ENCODE measurements at places on chromosomes 3 and 15. TPM values are rescaled to one million over a fixed set of nuclear protein-coding genes. Genes with fewer than 3 reads are reported as not detected.
A peak's percentile ranks its signal among the peaks of the same experiment; 100 is the strongest.

The CCDC54 gene
- total RNA-seq = not detected

The C3orf80 gene
- not detected for total RNA-seq

The C2CD4A gene
- total RNA-seq = 0.35 TPM

The CPOX gene
- 36.0 TPM for total RNA-seq

DNA sequence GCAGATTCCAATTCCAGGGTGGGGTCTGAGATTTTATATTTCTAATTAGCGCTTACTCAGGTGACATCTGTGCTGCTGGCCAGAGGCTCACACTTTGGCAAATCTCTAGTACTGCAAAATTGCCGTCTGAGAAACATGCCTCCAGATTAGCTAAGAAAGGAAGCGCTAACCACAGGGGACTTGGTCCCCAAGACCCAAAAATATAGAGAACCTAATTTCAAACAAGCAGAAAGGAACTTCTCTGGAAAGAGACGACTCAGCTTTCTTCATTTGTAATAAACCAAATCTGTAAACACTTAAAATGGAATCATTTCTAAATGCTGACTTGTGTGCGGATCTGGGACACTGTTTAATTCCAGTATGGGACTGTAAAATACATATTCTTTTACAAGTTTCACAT is 55.7 kb downstream of the B3GNT5 start:
- no peak for DNase-seq

DNA sequence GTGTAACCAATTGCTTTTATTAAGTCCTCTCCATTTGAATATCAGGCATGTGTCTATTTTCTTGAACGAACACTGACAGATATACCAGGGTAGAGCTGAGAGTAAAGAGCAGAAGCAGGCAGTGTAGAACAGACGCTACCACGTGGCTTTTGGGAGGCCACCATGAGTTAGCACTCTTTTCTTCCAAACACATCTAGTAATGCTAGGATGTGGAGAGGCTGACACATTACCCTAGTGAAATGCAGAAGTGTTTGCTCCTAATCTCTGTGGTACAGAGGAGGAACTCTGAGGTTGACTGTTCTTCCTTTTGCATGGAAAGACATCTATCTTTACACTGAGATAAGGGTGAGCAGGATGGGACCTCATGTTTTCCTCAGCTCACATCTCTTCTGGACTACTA is 216.3 kb downstream of the SATB1 start:
- no peak for DNase-seq

DNA sequence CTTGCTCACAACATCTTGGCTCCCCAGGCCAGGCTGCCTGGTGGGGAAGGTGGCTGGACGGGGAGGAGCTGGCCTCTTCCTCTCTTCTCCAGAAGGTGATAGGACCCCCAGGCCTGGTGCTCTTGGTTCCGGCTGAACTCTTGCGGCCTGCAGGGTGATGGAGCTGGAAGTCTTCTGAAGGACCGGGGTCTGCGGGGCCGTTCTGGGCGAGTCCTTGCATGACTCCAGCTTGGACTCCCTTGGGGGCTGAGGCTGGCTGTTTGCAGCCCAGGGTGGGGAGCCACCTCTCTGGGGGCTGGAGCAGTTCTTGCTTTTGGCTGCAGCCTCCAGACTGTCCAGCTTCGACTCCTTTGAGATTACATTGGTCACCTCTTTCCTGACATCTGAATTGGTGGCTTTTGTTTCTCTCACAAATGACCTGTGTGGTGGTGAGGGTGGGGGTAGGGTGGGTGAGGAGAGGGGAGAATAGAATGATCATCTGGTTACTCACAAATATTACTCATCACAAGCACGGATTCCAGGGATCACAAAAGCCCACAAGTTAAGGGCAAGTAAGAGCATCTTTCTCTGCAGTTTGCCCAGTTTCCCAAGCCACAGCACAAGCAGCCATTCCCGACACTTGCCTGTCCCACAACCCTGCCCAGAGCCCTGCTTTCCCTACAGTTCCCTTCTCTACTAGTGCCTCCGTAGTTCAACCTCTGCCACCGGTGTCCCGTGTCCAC is 149.1 kb upstream of the HACD2 start:
- DNase-seq = no peak

DNA sequence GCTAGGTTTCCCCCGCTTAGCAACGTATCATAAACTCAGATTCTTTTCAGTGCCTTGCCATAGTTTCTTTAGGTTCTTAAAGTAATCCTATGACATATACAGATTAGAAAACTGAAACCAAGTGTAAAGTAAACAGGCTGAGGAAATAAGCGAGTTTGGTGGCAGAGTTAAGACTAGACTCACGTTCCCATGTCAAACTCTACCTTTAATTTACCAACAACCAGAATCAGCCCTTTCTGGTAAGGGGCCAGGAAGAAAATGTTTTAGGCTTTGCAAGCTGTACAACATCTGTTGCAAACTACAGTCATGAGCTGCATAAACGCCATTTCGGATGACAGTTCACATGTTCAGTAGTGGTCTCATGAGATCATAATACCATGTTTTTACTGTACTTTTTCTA is 128.0 kb upstream of the PRICKLE2 start:
- no peak for DNase-seq

- DNase-seq = no peak
These were observed 39.0 kb downstream of the ALDH1A2 start for GRCh38 chr15:58026552-58026951.

GRCh38 chr15:26051761-26052675 is 188.9 kb upstream of the ATP10A start:
- DNase-seq = no peak

DNA sequence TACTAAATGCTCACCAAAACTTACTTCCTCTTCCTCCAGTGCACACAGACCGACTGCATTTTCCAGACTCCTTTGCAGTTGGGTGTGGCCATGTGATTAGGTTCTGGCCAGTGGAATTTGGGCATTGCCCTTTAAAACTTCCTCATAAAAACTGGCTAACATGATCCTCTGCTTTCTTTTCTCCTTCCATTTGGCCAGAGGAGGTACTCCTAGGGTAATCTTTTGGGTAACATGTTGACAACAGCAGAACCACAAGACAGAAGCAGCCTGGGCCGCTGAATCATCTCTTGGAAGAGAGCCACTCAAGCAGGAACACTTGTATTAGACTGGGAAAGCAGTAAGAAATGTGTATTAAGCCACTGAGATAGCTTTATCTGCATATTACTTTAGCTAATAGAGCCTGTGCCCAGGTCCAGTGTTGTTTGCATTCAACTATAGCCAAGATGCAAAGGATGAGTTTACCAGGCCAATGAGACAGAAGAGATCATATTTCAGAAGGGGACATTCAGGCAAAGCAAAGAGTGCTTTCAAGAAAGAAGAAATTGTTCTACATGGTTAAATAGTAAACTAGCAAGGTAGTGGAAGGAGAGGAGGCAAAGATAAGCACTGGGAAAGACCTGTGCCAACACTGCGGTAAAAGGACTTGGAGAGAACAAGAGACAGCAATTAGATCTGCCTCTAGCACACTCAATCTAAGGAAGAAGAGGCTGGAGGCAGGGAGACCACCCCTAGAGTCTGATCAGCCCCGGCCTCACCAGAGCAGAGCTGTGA is 79.8 kb downstream of the PLCH1 start:
- peak; percentile 70 for DNase-seq

- no peak for DNase-seq
These were observed 21.1 kb downstream of the C3orf70 start for GRCh38 chr3:185131602-185132256.

DNA sequence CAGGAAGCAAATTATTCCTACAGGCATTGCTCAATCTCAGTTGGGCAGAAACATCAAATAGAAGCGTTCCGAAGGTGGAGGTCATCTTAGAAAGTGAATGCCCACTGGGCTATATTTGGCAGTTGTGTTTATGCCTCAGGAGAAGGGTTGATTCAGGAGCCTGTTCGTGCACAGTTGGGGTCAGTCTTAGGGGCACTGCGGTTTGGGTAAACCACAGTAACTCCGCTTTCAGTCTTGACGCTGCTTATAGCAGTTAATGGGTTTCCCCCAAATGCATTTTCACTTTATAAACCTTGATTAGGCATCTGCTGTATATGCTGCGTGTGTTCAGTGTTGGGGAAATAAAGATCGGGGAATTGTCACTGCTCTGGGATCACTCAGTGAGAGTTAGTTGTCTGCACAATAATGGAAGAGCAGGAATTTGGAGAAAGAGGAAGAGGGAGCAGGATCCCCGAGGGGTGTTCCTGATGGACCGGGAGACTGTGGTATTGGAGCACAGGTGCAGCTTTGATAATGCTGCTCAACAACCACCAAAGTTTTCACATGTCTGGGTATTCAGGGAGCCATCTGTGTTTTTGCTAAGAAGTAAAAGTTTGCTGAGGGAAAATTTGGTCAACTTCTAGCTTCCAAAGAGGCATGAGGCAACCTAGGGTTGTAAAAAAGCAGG is 124.3 kb upstream of the EIF1B start:
- no peak for DNase-seq

Data from epithelial cell of proximal tubule (primary cell).